ENCODE measurements at places on chromosomes 6 and 20.

GRCh38 chr6:118246406-118246805 is 301.7 kb upstream of the PLN start:
- no peak for DNase-seq

GRCh38 chr6:17415321-17415720 is 21.9 kb downstream of the CAP2 start:
- no peak for DNase-seq

GRCh38 chr6:34370361-34370760 is 22.1 kb downstream of the NUDT3 start:
- DNase-seq: no peak

DNA sequence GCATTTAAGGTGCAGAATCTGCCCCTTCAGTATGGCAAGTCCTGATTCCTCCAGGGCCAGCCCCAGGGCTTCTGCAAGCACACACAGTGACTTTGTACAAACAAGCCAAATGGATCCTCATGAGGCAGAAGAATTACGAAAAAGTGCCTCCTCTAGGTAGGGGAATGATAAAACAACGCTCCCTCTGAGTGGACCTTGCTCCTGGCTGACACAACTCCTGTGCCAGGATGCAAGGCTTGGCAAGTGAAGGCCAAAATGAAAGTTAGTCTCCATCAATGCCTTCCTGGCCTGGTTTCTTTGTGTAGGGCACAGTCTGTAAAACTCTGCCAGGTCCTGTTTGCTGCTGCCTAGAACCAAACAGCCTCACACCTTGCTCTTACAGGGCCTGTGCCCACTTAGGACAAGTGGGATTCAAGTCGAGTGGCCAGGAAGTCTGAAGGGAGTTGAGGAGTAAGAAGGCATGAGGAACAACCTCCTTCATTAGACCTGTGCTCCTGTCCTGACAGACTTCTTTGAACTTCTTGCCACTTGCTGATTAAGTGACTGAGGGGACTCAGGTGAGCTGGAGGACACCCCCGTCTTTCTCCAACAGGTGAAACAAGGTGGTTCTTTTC is 417.1 kb downstream of the CDC5L start:
- no peak for DNase-seq

Measured in GM12891 (cell line).